ENCODE measurements at places on chromosomes 7 and 10. TPM values are rescaled to one million over a fixed set of nuclear protein-coding genes. Genes with fewer than 3 reads are reported as not detected.

GRCh38 chr10:23912884-23913404 lies 296.0 kb upstream of the KIAA1217 start:
- DNase-seq: no peak

The TAC1 gene
- total RNA-seq: not detected

DNA sequence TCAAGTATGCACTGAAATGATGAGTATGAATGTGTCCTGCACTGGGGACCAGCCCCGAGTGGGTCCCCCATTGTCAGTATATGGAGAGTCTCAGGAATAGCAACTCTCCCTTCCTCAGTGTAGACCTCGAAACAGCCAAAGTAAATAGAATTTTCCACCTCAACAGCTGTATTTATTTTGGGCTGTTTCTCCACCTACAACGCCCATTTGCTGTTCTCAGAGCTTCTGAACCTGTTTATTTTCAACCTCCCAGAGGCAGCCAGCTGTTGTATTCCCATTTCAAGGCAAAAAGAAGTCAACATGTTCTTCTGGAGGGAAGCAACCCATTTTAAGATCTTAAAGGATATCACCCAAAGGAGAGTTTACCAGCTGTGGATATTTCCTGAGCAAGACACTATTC lies 59.6 kb upstream of the BICC1 start:
- no peak for DNase-seq

The PTN gene
- 18.8 TPM for total RNA-seq

GRCh38 chr7:94431619-94432280 lies 37.1 kb downstream of the COL1A2 start:
- no peak for DNase-seq

The ALOX5 gene
- 4.7 TPM for total RNA-seq

- DNase-seq: no peak
Observed at GRCh38 chr10:46523119-46523961, 33.1 kb downstream of the GPRIN2 start.

- no peak for DNase-seq
Observed at GRCh38 chr10:83274088-83274487, 865.2 kb upstream of the GHITM start.
